Large intestine (tissue), 12 donors: ENCODE measurements at places on chromosomes 4 and X.
A peak's percentile ranks its signal among the peaks of the same experiment; 100 is the strongest.

DNA sequence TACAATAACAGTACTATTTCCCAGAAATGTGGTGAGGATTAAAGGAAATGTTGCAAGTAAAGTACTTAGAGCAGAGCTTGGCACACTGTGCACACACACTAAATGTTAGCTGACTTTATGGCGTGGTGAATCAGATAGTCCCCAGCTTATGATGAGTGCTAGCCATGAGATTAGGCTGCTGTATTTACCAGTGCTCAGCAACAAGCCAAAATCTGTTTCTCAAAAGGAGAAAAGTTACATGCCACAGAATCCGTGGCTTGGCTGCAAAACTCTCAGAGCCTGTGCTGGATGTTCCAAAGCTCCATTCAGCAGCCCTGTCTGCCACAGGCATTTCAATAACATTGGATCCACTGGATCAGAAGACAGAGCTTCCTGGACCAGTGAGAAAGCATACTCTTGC lies 12.8 kb upstream of the STBD1 start:
- H3K4me1 ChIP-seq: no peaks in the 10 kb centered on the region
- no peaks in the 10 kb centered on the region for H3K27me3 ChIP-seq
- no peak overlapping the region for H3K27ac ChIP-seq
- peaks cover 3% of the 10 kb centered on the region for H3K36me3 ChIP-seq

DNA sequence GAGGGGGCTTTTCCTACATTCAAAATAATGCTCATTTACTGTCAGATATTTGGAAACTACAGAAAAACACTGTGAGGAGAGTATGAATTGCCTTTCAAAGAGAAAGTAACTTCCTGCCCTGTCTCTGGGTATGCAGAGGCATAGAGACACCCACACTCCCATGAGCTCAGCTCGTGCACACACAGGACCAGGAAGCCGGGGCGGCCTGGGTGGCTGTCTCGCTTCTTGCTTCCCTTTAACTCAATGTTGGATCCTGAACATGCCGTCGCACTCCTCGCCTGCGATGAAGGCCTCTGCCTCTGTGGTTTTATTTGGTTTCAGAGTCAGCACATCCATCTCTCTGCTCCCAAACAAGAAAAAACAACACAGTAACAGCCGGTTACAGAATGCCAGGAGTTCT lies 40.1 kb upstream of the GPR78 start:
- H3K27me3 ChIP-seq: peaks cover under 1% of the 10 kb centered on the region
- peaks cover 7% of the 10 kb centered on the region for H3K4me1 ChIP-seq
- H3K36me3 ChIP-seq: no peaks in the 10 kb centered on the region
- H3K27ac ChIP-seq: no peak overlapping the region
- DNase-seq: no peak

- no peak overlapping the region for H3K4me3 ChIP-seq
- H3K4me1 ChIP-seq: no peaks in the 10 kb centered on the region
- DNase-seq: no peak
- no peaks in the 10 kb centered on the region for H3K36me3 ChIP-seq
These were observed 363.7 kb downstream of the FBXW7 start for GRCh38 chr4:152172146-152172545.

DNA sequence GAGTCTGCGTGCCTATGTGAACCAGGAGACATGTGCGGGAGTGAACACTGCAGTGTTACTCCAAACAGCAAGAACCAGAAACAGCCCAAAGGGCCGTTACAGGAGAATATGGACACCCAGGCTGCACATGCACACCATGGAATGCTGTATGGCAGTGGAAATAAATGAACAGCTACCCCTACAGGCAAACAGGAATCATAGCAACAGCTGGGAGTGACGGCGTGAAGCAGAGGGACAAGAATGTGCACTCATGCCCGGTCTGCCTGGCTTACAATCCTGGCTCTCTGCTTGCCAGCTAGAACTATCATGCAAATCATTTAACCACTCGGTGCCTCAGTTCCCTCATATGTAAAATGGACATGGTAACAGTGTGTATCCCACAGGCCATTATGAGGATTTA lies 16.6 kb downstream of the GPKOW start:
- DNase-seq: peak; percentile 12
- no peaks in the 10 kb centered on the region for H3K4me1 ChIP-seq
- no peak overlapping the region for H3K4me3 ChIP-seq
- H3K27ac ChIP-seq: no peak overlapping the region

- H3K27ac ChIP-seq: no peak overlapping the region
- no peak for DNase-seq
- H3K4me3 ChIP-seq: no peak overlapping the region
- no peaks in the 10 kb centered on the region for H3K4me1 ChIP-seq
These were observed 47.5 kb downstream of the CYTL1 start for GRCh38 chr4:4971796-4972195.

- DNase-seq: no peak
- H3K27ac ChIP-seq: no peak overlapping the region
- H3K27me3 ChIP-seq: no peaks in the 10 kb centered on the region
- H3K4me3 ChIP-seq: no peak overlapping the region
- no peaks in the 10 kb centered on the region for H3K36me3 ChIP-seq
- no peaks in the 10 kb centered on the region for H3K4me1 ChIP-seq
These were observed 33.0 kb upstream of the CXCL8 start for GRCh38 chr4:73707269-73707875.

DNA sequence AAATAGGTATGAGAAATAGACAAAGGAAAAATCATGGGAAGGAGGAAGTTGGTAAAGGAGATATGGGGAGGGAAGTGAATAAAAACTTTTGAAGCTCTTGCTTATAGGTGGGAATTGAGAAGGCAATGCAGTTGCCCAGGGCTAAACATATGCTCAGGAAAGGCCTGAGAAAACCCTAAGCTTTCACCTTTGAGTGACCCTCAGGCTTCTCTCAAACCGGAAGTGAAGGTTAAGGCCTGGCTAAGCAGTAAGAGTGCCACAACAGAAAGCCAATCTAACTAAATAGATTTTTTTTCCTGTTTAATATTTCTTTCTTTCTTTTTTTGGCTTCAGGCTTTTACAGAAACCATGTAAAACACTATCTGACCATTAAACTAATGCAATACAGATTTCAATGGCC lies 69.5 kb upstream of the GABRA3 start:
- H3K27ac ChIP-seq: no peak overlapping the region
- no peak for DNase-seq
- H3K4me1 ChIP-seq: no peaks in the 10 kb centered on the region
- H3K27me3 ChIP-seq: no peaks in the 10 kb centered on the region
- H3K36me3 ChIP-seq: no peaks in the 10 kb centered on the region
- H3K4me3 ChIP-seq: no peak overlapping the region

GRCh38 chrX:69496183-69496582 lies 7.9 kb upstream of the NALF2 start:
- no peak for DNase-seq
- H3K4me3 ChIP-seq: no peak overlapping the region
- H3K4me1 ChIP-seq: no peaks in the 10 kb centered on the region
- H3K36me3 ChIP-seq: no peaks in the 10 kb centered on the region

- H3K4me1 ChIP-seq: no peaks in the 10 kb centered on the region
- no peak for DNase-seq
- no peaks in the 10 kb centered on the region for H3K27me3 ChIP-seq
- peaks cover 35% of the 10 kb centered on the region for H3K36me3 ChIP-seq
- no peak overlapping the region for H3K27ac ChIP-seq
- H3K4me3 ChIP-seq: no peak overlapping the region
These were observed 286.3 kb downstream of the ANK2 start for GRCh38 chr4:113335746-113336145.

- H3K4me3 ChIP-seq: no peak overlapping the region
- no peaks in the 10 kb centered on the region for H3K36me3 ChIP-seq
- no peaks in the 10 kb centered on the region for H3K4me1 ChIP-seq
These were observed 408.9 kb downstream of the GLUD2 start for GRCh38 chrX:121456315-121456714.

GRCh38 chrX:118978451-118978850 lies 4.0 kb downstream of the LONRF3 start:
- no peak for DNase-seq
- no peak overlapping the region for H3K27ac ChIP-seq
- peaks cover 18% of the 10 kb centered on the region for H3K4me1 ChIP-seq
- no peak overlapping the region for H3K4me3 ChIP-seq
- H3K36me3 ChIP-seq: no peaks in the 10 kb centered on the region
